Suppressor macrophage treated with lipopolysaccharide for 1 hour (primary cell): ENCODE measurements at places on chromosomes 2 and 18.
A peak's percentile ranks its signal among the peaks of the same experiment; 100 is the strongest.

DNA sequence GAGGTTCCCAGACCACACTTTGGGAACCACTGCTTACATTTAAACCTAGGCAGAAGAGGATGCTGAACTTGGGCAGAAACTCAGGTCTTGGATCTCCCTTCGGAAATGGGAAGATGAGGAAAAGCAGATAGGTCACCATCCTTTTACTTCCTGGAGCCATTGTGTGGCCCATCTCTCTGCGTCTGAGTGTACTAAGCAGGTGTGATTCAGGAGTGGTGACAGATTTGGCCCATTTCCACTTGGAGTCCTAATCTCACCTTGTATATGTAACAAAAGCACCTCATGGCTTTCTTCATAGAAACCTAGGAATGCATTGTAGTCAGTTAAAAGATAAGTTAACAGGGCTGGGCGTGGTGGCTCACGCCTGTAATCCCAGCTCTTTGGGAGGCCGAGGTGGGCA is 71.0 kb downstream of the PRKCE start:
- DNase-seq: no peak

DNA sequence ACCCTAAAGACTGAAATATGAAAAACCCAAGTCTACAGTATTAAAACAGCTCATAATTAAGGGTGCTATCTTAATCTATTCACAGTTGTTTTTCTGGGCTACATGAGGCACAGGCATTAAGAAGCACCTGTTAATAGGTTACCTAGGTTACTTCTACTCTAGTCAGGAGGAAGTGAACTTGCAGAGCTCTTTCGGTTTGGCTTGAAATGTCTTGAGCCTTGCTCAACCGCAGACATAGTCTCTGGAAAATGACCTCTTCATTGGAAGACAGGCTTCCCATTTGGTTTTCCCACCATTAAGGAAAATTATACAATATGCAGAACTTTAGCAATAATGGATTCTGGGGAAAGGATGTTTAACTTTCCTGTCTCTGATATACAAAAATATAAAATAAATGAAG is 142.3 kb upstream of the KCNJ3 start:
- DNase-seq: no peak

DNA sequence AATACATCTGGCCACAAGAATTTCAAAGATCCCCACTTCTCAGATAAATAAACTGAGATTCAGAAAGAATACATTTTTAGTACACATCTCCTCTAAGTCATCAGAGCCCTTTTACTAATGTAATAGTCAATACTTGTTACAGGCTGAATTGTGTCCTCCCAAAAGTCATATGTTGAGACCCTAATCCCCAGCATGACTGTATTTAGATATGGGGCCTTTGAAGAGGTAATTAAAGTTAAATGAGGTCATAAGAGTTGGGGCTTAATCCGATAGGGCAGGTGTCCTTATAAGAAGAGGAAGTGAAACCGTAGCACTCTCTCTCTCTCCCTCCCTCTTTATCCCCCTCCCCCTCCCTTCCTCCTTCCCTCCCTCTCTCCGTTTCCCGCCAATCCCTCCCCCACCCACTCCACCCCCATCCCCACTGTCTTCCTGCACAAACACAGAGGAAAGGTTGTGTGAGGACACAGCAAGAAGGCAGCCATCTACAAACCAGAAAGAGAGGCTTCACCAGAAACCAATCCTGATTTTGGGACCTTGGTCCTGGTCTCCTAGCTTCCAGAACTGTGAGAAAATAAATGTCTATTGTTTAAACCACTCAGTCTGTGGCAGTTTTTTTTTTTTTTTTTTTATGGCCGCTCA is 66.6 kb upstream of the ZNF397 start:
- no peak for DNase-seq

GRCh38 chr2:10575609-10576280 is 114.0 kb downstream of the NOL10 start:
- peak; percentile 19 for DNase-seq

DNA sequence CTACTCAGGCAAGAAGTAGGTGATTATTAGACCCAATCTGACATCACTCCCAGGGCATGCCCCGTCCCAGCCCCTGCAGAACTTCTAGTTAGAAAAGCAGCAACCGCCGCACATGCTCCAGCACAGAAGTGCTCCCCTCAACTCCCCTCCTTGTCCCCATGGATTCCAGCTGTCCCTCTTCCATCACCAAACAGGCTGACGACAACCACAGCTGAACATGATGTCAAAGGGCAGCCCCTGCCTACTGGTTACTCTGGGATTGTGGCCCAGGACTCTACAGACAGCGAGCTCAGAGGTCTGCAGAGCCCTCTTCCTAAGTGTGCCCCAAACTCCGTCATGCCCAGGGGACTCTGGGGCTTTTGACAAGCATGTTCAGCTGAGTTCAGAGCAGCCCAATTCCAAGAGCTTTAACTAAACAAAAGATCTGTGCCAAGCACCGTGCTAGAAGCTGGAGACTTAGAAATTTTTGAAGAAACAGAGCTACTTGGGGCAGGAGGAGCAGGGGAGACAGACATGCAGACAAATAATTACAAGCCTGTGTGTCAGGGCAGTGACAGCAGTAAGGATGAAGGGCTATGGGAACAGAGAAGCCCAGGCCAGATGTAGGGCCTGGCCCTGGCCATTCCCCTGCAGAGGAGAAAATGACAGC is 148.1 kb downstream of the BCL11A start:
- no peak for DNase-seq

DNA sequence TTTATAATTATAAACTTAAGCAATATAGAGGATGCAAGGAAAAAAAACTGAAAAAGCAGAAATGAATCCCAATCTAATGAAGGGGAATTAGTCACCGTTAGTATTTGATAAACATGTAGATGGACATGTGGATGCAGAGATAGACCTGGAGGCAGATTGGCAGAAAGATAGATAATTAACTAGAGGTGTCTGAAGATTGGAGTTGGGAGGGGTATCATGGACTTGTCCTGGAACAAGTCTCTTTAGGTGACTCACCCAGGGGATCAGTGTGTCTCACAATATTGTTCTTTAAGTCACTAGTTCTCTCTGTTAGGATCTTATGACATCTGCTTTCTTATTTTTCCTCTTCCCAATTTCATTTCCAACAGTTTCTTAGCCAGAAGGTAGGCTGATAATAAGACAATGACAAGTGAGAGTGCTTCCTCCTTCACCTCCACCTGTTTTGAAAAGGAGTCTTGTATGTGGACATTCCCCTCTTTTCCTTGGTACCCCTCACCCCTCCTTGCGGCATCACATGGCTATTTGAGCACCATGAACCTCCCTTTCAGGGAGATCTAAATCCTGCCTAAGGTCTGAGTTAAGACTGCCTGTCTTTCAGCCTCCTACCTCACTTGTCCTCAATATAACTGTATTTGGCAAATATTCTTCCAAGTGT is 987.7 kb downstream of the TSN start:
- DNase-seq: no peak

GRCh38 chr2:62010632-62011256 is 105.3 kb downstream of the COMMD1 start:
- peak; percentile 29 for DNase-seq

GRCh38 chr2:31729442-31730092 is 148.8 kb upstream of the SRD5A2 start:
- no peak for DNase-seq

DNA sequence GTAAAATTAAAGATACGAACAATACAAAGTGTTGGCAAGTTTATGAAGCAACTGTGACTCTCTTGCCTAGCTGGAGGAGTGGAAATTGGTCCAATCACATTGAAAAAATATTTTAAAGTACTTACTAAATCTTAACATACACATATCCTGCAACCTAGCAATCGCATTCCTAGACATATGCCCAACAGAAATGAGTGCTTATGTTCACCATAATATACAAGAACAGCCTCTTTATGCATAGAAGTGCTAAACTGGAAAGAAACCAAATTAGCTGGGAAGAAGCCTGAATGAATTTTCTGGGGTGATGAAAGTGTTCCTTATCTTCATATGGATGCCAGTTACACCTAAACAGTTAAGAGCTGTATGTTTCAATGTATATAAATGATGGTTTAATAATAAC is 98.9 kb downstream of the HNMT start:
- DNase-seq: no peak

DNA sequence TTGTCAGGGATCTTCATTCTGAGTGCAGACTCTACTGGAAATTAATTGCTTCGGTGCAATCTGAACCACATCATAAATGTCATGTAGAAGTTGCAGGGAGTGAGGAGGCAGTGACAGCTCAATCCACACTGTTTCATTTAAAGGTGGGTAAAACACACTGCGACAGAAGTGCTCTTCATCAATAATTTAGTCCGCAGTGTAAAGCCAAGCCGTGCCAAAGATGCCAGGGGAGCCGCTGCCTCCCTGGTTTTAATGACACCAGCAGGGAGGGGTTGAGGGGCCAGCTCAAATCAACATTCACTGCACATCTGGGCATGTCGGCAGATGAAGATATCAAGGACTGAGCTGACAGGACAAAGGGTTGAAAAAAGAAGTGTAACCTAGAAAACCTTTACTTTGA is 305.7 kb upstream of the VRK2 start:
- DNase-seq: no peak

DNA sequence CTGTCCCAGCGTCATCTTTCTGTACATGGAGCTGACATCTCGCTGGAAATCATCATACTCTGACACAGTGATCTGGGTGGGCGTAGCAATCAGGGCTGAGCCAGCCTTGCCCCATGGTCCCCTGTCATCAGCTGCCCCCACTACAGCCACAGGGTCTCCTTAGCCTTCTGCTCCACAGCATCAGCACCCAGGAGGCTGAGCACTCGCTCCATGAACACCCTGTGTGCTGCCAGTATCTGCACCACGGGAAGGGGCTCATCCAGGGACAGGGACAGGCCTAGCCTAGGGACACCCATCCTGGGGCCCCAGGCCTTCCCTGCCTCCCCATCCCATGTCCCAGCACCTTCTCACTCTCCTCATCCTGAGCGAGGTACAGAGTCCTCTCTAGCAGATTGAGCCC is 11.4 kb downstream of the ALPG start:
- no peak for DNase-seq

DNA sequence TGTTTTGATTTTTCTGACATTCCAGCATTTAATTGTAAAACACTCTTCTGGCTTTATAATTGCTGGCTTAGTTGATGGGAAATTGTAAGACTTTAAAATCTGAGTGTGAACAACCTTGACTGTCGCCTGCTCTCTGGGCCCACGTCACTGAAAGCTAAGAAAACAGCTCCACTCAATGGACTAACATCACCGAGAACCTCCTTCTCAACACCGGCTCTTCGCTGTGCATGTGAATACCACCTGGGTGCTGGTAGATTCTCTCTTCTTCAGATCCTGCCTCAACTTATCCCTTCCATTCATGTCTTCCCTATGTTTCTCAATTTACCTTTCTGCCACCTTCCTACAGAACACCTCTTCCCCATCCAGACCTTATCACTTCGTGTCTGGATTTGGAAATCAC is 523.1 kb upstream of the ID2 start:
- no peak for DNase-seq

GRCh38 chr2:60861736-60862135 is 19.6 kb upstream of the REL start:
- DNase-seq: peak; percentile 47

DNA sequence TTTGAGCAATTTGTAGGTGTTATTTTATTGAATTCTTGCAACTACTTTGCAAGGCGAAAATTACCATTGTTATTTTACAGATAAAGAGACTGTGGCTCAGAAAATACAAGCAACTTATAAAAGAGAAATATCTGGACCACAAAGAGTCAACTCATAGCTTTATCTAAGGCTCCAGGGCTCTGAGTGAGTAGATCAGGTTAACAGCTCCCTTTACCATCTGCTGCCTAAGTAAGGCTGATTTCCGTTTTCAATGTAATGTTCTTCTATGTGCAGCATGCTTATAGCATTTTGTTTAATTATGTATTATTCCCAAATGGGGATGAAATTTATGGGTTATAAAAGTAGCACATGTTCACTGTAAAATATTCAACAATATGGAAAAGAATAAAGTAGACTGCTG is 299.1 kb upstream of the TNP1 start:
- no peak for DNase-seq

- no peak for DNase-seq
Observed at GRCh38 chr2:236348976-236349375, 84.8 kb upstream of the ASB18 start.

GRCh38 chr2:143451642-143452281 is 322.5 kb downstream of the ARHGAP15 start:
- peak; percentile 78 for DNase-seq

DNA sequence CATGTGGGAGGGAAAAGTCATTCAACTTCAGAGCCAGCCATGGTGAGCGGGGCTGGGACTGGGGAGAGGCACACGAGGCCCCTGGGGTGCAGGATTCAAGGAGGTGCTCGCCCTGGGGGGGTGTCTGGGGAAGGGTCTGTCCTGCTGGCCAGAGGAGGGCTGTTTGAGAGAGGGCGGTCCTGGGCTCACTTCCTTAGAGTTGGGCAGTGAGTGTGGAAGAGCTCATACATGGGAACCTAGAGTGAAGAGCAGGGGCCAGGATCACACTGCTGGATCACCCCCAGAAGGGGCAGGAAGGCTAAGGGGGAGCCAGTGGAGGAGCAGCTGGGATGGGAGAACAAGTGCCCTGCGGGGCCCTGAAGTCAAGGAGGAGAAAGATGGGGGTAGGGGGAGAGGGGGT is 6.5 kb downstream of the SH3BP4 start:
- no peak for DNase-seq

- no peak for DNase-seq
Observed at GRCh38 chr18:58276789-58277739, 233.0 kb downstream of the NEDD4L start.

- DNase-seq: no peak
Observed at GRCh38 chr2:226256237-226256636, 543.4 kb downstream of the IRS1 start.

GRCh38 chr2:118738524-118739308 is 108.7 kb downstream of the EN1 start:
- no peak for DNase-seq

- peak; percentile 84 for DNase-seq
Observed at GRCh38 chr2:240604291-240604938, 17.9 kb downstream of the CAPN10 start.

GRCh38 chr2:234406085-234406484 is 90.8 kb downstream of the ARL4C start:
- DNase-seq: no peak

- DNase-seq: no peak
Observed at GRCh38 chr2:172701250-172701649, 34.4 kb upstream of the RAPGEF4 start.

- DNase-seq: no peak
Observed at GRCh38 chr2:230262246-230262645, 36.7 kb downstream of the SP140 start.

DNA sequence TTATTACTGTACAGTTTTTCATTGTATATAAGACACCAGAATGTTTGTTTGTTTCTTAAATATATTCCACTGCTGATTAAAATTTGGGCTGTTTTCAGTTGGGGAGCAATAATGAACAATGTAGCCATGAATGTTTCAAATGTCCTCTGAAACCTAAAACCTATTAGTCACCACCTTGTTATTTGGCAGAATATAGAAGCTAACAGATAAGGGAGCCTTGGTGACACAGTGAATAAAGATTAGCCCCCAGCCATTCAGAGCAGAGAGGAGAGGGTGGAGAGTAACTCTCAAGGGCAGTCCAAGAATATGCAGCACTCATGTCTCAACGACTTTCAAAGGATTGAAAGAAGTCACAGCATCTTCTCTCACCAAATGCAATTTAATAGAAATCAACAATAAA is 43.1 kb upstream of the ATP8B1 start:
- no peak for DNase-seq

- no peak for DNase-seq
Observed at GRCh38 chr2:204655101-204655500, 109.8 kb downstream of the PARD3B start.
